Hematopoietic multipotent progenitor cell treated with erythropoietin and hydrocortisone succinate and interleukin-3 and kit ligand, for 4 days (in vitro differentiated cells): ENCODE measurements at places on chromosomes 3 and 15.

DNA sequence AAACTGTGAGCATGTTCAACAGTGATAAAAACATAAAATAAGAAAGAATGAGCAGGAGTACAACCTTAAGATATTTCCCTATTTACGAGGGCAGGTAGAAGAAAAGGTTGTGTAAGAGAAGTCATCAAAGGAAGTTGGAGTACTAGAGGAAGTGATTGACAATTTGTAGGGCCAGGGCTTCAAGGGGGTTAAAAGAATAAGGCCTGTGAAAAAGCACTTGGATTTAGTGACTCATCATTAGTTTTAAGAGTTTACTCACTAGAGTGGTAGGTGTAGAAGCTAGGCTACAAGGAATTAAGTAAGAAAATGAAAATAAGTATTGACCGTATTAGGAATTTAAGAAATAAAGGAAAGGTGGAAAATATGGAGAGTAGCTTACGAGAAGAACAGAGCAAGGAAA lies 23.6 kb downstream of the KCNMB3 start:
- no peak for DNase-seq

- DNase-seq = peak; percentile 39
Measured at GRCh38 chr15:56989411-56989924, 71.0 kb downstream of the TCF12 start.

DNA sequence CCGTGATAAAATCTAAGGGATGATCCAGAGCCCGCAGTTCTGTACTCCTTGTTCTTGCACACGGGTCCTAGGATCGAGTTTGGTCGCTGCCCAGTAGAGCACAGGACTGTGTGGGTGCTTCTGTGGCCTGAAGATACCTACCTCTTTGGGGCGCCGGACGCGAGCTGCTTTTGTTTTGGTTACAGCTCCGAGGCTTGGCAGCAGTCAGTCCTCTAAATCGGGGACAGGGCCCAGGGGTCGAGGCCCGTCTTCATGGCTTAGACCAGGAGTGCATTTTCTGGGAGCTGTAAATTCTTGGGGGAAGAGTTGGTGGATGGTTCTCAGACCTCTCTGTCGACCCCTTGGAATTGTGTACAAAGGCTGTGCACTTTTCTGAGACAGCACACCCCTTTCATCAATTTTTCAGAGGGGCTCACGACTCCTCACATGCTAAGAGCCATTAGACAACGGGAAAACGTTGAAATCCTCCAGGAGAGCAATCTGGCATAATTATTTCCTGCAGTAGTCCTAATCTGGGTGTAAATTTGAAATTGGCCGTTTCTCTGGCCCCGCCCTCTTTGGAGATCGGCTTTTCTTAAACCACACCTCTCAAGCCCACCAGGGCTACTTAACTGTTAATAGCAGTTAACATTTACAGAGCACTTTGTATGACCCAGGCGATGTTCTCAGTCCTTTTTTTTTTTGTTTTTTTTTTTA lies 928 bp downstream of the CEP97 start:
- peak; percentile 85 for DNase-seq

- DNase-seq = no peak
Measured at GRCh38 chr3:141442446-141442845, 44.4 kb upstream of the RASA2 start.
